Effector CD4-positive, alpha-beta T cell (primary cell): ENCODE measurements at places on chromosomes 7 and 10.

- no peak for DNase-seq
Measured at GRCh38 chr7:16034866-16035265, 348.4 kb upstream of the MEOX2 start.

- DNase-seq, result no peak
Measured at GRCh38 chr10:118108194-118109026, 61.7 kb upstream of the RAB11FIP2 start.

- DNase-seq, result no peak
Measured at GRCh38 chr10:118585794-118586193, 9.7 kb downstream of the PRLHR start.

DNA sequence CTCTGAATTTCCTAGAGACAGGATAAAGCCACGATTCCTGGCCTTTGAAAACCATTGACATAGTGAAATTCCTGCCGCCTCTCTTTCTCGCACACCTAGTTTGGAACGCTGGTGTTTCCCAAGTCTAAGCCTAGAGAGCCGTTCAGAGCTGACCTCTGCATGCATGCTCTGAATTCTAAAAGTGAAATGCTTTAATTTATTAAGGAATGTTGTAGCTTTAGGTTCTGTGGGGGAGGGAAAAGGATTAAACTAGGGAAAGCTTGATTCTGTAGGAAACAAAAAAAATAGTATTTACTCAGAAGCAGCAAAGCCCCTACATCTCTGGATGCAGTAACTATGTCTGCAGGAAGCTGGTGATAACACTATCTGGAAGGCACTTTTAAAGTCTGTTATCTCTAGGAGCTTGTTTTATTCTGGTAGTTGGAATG lies 27.3 kb downstream of the PFKP start:
- DNase-seq, result no peak

DNA sequence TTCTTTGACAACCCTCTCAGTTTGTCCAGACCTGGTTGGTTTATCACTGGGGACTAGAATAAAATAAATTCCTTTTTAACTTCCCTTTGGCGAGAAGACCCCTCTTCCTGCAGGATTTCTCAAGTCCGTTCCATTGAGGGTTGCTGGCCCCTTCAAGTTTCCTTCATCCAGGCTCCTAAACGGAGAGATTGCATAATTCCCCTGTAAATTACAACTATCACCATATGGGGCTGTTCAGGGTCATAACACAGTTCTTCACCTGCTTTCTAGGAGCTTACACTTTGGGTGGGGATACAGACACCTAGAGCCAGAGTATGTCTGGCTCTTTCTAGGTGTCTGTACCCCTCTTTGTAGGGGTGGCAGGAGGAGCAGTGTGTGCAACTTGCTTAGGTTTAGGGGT lies 3.3 kb upstream of the COPS6 start:
- no peak for DNase-seq

DNA sequence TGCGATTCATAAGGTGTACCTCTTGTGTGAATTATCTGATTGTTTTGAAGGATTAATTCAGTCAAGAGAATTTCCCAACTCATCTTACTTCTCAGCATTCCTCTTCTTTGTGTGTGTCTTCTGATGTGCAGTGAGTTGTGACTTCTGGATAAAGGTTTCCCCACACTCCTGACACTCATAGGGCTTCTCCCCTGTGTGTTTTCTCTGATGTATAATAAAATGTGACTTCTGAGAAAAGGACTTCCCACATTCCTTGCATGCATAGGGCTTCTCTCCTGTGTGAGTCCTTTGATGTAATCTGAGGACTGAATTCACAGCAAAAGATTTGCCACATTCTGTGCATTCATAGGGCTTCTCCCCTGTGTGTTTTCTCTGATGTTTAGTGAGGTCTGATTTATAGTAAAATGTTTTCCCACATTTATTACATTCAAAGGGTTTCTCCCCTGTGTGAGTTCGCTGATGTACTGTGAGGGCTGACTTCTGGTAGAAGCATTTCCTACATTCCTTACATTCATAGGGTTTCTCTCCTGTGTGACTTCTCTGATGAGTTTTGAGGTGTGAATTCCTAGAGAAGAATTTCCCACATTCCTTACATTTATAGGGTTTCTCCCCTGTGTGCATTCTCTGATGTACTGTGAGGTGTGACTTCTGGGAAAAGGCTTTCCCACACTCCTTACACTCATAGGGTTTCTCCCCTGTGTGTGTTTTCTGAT lies 24.2 kb downstream of the ZNF25 start:
- no peak for DNase-seq

DNA sequence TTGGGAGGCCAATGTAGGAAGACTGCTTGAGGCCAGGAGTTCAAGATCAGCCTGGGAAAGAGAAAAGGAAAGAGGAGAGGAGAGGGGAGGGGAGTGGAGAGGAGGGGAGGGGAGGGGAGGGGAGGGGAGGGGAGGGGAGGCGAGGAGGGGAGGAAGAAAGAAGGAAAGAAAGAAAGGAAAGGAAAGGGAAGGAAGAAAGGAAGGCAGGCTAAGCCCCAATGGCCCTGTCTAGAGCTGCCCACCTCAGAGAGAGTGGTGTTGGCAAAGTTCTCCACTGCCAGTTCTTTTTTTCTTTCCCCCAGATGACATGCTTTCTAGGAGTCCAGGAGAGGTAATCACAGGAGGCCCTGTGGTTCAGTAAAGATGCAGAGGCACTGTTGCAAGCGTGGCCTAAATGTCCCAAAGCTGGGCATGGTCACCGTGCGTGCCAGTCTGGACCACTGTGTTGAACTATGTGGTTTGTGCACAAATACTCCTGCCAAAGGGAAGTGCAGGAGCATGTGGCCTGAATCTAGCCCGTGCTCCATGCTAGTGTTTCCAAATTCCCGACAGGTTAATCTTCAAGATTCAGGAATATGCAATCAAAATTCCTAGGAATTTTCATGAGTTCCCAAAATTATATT lies 39.7 kb downstream of the ODAD2 start:
- DNase-seq, result no peak

DNA sequence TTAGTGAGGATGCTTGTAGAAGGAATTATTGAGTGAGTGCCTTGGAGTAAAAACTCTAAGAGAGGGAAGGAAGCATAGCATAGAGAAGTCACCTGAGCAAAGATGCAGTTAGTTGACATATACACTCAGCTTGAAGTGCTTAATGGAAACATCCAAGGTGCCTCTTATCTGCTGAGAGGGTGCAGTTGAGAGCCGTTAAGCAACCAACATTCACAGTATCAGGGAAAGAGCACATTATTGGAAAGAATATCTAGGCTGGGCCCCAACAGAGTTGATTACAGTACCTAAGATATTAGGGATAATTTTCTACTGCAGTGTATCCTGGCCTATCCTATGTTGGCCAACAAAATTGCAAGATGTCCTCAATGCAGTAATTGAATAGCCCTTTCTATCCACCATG lies 302.0 kb downstream of the ETV1 start:
- no peak for DNase-seq

GRCh38 chr10:84352251-84352842 lies 24.0 kb downstream of the CCSER2 start:
- peak; percentile 58 for DNase-seq

DNA sequence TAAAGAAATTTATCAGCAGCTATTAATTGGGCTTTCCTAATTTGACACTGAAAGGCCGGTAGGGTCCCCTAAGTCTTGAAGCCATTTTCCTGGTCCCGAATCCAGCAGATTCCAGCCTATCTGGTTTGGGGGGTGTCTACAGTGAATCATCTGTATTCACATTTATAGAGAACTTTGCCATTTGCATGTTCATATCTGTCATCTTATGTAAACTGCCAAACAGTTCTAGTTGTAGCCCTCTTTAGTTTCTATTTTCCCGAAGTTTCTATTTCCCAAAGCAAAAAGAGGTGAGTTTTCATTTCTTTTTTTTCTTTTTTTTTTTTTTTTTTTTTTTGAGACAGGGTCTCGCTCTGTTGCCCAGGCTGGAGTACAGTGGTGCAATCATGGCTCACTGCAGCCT lies 47.6 kb downstream of the PAPSS2 start:
- DNase-seq, result no peak

DNA sequence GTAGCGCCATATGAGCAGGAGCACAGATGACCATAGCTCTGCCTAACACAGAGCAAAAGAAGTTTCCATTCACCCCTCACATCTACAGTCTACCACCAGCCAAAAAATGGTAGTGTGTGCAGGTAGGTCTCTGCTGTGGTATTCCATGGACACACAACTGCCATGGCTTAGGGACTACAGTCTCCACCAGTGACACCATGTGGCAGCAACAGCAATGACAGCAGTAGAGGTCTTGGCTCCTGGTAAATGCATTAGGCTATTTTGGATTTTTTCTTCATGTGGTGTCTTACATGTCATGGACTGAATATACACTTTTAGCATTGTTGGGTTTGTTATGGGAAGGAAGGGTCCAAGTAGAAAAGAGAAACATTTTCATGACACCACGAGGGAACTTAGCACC lies 70.1 kb upstream of the CABCOCO1 start:
- no peak for DNase-seq

- no peak for DNase-seq
Measured at GRCh38 chr7:3187444-3188040, 113.5 kb upstream of the SDK1 start.

DNA sequence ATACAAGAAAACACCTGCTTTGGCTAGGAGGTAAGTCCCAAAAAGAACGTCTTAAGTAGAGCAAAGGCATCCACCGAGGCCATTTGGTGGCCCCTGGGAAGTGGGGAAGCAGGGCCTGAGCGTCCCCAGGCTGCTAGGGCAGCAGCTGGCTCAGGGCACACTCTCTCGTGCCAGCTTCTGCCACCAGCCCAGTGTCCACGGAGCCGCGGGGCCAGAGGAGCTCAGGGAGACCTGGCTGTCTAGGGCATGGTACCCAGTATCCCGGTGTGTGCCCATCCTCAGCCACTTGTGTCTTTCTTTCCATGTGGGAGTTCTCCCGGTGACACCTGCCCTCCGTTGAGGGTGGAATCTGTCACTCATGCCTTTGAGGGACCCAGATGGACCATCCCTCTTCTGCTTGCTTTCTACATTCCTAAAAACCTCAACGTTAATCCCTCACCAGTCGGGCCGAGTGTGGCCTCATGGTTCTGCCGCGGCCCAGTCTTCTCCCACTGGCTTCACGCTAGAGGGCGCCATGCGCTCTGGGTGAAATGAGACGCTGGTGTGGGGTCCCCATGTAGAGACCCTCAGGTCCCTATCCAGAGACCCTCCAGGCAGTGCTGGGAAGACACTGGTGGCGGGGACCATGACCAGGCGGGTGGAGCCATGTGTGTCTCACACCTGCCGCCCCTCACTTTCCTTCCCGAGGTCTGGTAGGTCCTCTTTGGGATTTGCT lies 9.5 kb upstream of the AP5Z1 start:
- no peak for DNase-seq

- no peak for DNase-seq
Measured at GRCh38 chr7:29329686-29330085, 135.1 kb downstream of the CHN2 start.

GRCh38 chr7:137476937-137477336 lies 133.4 kb upstream of the PTN start:
- no peak for DNase-seq

DNA sequence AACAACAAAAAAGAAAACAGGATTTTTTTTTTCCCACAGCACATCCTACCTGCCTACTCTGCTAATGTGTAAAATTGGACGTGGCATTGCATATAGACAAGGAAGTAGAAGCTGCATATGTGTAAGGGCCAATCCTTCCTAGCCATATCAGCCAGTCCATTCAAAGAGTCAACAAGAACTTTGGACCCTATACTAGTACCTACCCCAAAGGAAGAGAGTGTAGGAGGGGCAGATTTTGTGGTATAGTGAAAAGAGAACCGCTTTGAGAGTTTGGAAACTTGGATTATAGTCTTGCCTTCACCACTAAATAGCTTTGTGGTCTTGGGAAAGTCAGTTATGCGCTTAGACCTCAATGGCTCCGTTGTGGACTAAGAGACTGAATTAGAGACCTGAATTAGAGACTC lies 12.1 kb upstream of the MCU start:
- no peak for DNase-seq

DNA sequence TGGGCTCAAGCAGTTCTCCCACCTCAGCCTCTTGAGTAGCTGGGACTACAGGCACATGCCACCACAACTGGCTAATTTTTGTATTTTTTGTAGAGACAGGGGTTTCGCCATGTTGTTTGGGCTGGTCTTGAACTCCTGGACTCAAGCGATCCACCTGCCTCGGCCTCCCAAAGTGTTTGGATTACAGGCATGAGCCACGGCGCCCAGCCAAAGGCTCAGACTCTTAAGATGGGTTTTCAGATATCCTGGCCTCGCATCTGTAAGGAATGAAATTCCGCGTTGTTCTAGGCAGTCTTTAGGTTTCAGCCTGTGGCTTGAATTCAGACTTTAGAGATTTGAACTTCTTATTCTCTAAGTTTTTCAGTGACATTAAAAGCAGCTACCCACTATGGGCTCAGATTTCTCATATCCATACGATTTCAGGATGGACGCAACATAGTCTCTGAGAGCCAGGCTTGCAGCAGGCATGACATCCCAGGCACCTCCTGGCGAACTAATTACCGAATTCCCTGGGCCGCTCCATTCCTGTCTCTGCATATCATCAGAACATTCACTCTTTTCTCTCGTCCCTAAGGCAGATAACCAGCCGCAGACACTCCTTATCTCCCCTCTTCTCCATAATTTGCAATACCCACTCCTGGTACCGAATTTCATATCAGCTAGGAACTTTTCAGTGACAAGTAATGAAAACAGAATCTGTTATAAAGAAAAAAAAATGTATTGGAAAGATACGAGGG lies 29.7 kb downstream of the IL15RA start:
- DNase-seq, result no peak

- no peak for DNase-seq
Measured at GRCh38 chr10:116038259-116038658, 234.7 kb downstream of the GFRA1 start.

- no peak for DNase-seq
Measured at GRCh38 chr10:33612551-33612950, 278.1 kb upstream of the NRP1 start.

- DNase-seq, result no peak
Measured at GRCh38 chr10:100163704-100164621, 21.9 kb downstream of the ERLIN1 start.

DNA sequence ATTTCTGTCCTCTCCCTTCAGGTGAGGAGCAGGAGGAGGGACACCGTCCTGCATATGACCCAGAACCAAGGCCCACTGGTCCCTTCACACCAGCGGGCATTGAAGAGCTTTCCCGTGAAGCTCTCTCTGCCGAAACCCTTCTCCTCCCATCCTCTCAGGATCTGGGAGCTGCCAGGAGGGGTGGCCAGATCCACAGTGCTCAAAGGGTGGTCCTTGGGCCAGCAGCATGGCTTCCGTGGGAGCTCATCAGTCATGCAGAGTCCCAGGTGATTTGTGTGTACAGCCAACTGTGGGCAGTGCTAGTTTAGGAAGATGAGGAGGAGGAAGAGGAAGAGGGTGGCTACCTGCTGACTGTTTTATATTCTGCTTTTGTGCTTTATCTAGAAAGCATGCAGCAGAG lies 28.4 kb downstream of the CNPY1 start:
- no peak for DNase-seq
